Daoy (cell line): ENCODE measurements at places on chromosomes 6 and 20. TPM values are rescaled to one million over a fixed set of nuclear protein-coding genes. Genes with fewer than 3 reads are reported as not detected.

DNA sequence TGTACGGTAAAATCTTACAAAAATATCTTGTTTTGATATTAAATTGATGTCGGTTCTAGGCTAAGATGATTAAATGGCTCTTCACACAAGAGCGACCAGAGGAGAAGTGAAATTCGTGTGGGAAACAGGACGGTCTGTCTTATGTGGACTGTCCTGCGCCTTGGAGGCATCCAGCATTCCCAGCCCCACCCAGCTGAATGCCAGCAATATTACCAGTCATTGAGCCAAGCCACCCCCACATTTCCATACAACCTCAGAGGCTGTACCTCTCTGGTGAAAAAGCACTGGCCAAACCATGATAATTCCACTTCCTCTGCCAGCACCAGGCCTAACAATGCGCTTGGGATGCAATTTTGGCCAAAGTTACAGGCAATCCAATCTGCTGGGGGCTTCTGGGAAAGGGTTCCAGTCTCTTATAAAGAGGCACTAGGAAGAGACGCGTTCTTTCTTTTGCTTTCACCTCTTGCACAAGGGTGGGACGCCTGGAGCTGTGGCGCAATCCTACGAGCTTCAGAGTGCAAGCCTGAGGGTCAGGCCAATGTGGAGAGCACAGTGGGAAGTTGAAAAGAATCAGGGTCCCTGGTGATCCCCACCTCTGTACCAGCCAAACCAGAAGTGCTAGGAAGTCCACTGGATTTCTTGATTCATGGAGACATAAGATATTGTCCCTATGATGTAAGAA, 213.1 kb downstream of the PREX1 start:
- DNase-seq: no peak

- DNase-seq: no peak
Observed at GRCh38 chr6:22726966-22727365, 157.6 kb downstream of the HDGFL1 start.

- no peak for DNase-seq
Observed at GRCh38 chr20:11188843-11189603, 515.2 kb upstream of the JAG1 start.

DNA sequence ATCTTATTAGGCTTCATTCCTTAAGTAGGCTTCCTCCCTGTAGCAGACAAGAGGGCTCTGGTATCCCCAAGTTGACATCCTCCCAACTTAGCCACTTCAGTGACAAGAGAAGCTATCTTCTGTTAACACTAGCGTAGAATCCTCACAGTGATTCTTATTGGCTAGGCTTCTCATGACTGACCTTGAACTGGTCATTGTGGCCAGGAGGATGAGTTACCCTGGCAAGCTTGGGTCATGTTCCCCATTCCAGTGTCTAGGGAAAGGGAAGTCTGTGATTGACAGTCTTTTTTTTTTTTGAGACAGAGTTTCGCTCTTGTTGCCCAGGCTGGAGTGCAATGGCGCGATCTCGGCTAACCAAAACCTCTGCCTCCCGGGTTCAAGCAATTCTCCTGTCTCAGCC, 7.1 kb downstream of the CDKAL1 start:
- DNase-seq: no peak

DNA sequence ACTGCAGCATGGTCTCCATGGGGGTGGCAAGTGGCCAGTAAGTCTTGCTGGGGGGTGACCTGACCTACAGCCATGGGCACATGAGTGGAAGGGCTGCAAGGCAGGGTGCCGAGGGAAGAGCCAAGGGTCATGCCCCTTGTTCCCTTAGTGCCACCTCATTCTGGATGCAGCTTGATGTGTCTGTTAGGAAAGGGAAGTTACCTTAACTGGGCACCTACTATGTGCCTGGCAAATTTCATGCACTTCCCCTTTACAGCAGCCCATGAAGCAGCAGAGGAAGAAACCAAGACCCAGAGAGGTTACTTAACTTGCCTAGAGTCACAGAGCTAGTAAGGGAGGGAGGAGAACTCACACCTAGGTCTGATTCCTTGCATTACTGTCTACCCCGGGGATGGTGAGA, 174.0 kb downstream of the MRPL14 start:
- DNase-seq: peak; percentile 0

- DNase-seq: peak; percentile 78
Observed at GRCh38 chr6:117265410-117266256, at the start of gene VGLL2. Gene VGLL2 (plus strand): TSS chr6:117265558. CDS start chr6:117265764, 206 bp downstream.

DNA sequence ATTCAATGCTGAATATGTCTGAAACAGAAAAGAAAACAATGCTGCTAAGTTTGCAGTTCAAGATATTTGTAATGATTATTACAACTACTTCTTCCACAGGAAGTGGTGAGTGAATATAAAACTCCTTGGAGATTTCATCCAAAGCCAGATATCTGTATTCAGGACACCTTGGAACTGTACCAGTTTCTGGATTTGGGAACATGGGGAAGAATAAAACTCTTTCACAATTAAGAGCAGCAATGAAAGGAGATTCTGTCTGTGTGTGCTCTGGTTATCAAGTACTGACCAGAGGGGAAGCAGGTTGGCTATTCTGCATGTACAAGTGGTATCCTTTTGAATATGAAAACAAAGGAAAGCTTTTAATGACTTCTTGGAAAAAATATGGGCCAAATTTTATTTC, 21.1 kb downstream of the ELOVL2 start:
- no peak for DNase-seq

- DNase-seq: peak; percentile 9
Observed at GRCh38 chr6:81696524-81696923, 56.0 kb downstream of the TENT5A start.

- DNase-seq: peak; percentile 57
Observed at GRCh38 chr20:10857352-10858070, 183.7 kb upstream of the JAG1 start.

DNA sequence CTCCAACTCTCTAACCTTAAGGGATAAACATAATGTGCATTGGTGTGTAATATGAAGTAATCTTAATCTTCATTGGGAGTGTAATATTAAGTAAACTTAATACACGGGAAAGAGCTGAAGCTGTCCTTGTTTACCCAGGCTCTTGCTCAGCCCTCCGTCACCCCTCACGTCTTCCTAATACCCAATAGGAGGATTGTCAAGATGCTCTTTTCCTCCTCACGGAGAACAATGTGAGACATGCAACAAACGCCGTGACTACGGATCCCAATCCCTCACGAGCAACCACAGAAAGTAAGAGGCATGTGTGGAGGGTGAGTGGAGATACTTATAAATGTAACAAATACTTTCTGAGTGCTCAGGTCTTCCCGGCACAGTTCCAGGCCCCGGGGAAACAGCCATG, 11.0 kb downstream of the KIF16B start:
- DNase-seq: no peak

DNA sequence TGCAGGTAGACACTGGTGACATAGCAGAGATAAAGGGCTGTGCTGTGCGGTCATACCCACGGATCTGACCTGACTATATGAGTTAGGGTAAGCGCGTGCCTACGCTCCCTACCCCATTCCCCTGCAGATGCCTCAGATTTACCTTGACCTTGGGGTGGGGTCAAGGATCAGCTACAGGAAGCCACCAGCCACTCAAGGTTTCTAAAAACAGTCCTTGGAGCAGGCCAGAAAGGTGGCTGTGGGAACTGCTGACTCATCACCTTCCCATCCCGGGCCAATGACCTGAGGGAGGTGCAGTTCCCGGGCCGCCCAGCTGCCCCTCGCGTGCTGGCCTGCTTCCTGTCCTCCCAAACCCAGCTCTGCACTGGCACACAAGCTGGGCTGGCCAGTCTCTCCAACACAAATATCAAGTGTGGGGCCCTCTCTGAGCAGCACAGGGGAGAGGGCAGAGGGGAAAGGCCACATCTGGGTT, 23.0 kb downstream of the KCNK5 start:
- peak; percentile 24 for DNase-seq

DNA sequence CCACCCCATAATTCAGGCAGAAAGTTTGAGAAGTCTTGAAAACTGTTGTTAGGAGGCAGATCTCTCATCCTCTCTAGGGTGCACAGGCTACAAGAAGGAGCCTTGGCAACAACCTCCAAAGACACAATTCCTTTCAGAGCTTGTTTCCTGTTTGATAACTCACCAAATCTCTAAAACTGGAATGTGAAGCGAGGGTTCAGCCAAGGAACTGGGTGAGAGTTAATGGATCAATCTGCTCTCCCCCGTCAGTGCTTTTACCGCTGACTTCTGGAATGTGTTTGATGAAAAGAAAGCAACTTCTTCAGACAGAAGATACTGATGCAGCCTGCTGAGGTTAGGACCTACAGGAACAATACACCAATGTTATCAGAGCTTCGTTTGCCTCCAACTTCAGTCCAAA, 171.8 kb upstream of the BMP2 start:
- DNase-seq: no peak

DNA sequence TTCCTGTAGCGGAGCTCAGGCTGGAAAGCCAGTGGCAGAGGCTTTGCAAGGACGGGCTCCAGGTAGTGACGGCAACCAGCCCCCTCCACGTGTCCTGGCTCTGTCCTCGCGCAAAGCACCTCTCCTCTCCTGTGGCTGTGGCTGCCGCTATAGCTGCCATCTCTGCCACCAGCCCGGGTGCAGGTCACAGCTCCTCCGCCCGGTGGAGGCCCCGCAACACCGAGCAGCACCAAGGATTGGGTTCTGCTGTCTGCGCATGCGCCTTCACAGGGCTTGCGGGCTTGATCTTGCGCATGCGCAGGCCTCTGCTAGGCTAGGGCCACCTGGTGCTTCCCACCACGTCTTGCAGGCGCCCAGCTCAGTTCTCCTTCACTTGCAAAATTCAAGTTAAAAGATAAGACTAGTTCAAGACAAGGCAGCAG, 625.4 kb downstream of the QKI start:
- DNase-seq: peak; percentile 73

- peak; percentile 72 for DNase-seq
Observed at GRCh38 chr6:29531668-29532067, 27.9 kb downstream of the UBD start.

GRCh38 chr20:1273366-1273765, 7.3 kb downstream of the SNPH start:
- no peak for DNase-seq

- peak; percentile 23 for DNase-seq
Observed at GRCh38 chr6:75563032-75563431, 38.6 kb upstream of the SENP6 start.

- no peak for DNase-seq
Observed at GRCh38 chr6:158596861-158597260, 37.0 kb downstream of the TMEM181 start.

MYMX gene
- total RNA-seq: not detected in 2 replicates

NXT1 gene
- total RNA-seq: 69.6 and 81.5 TPM in 2 replicates

IMPG1 gene
- not detected in 2 replicates for total RNA-seq

ECT2L gene
- not detected in 2 replicates for total RNA-seq

MYB gene
- total RNA-seq: 2.7 and 3.3 TPM in 2 replicates

FABP7 gene
- total RNA-seq: not detected in 2 replicates

PDE10A gene
- total RNA-seq: 6.7 and 6.8 TPM in 2 replicates

SNPH gene
- total RNA-seq: 1.6 and 3.0 TPM in 2 replicates

SMOC2 gene
- total RNA-seq: not detected in 2 replicates

RWDD1 gene
- total RNA-seq: 39.0 and 51.6 TPM in 2 replicates

CTAGE9 gene
- total RNA-seq: not detected in 2 replicates

FOXS1 gene
- 2.0 and 3.6 TPM in 2 replicates for total RNA-seq
